ENCODE measurements at places on chromosomes 11 and 22.
A peak's percentile ranks its signal among the peaks of the same experiment; 100 is the strongest.

DNA sequence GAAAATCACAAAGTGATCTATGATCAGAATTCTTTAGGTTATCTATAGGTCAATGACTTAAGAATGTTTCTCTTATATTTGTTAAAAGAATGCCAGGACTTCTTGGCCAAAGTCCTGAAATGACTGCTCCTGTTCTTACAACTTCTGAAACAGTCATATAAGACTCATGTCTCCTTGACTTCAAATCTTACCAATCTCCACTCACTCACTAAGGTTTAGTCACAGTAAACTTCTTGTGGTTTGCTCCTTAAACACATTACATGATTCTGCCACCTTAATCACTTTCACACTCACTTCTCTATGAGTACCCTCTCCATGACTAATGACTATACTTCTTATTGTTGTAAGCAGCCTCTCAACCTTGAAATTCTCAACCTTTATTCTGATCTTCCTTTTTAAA lies 648.7 kb upstream of the CCDC179 start:
- no peak for DNase-seq

GRCh38 chr11:33907421-33907820 lies 15.5 kb upstream of the LMO2 start:
- no peak for DNase-seq

DNA sequence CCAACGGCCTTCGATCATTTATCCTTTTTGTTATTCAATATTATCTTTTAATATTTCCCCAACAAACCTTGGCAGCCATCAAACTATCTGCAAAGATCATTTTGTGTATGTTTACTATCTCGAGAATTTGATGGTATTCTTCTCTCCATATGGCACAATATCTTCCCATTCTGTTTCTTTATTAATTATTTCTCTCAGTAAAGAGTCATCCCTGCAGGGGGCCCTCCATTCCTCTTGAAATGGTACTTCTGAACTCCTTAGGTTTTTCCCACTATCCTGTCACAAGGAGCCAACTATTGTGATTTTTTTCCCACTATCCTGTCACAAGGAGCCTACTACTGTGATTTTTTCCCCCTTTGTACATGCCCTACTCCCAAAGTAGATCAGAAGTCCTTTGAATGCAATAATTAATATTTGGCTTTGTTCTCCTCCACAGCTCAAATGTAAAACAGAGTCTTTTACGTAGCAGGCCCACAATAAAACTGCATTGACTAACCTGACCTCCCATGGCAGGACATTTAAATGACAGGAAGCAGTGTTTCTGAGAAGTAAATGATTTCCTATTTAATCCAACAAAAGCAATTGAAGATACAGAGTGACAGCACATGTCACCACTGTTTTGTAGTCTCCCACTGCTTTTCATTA lies 43.3 kb downstream of the PDGFD start:
- DNase-seq: no peak

- no peak for DNase-seq
These were observed 74.7 kb upstream of the C11orf87 start for GRCh38 chr11:109347304-109347703.

- no peak for DNase-seq
These were observed 83.3 kb downstream of the GGT1 start for GRCh38 chr22:24686280-24686679.

GRCh38 chr11:306645-307371 lies 808 bp upstream of the IFITM2 start:
- no peak for DNase-seq

GRCh38 chr22:28817919-28818859 lies 17.8 kb upstream of the XBP1 start:
- DNase-seq: no peak

- DNase-seq: no peak
These were observed 85.0 kb downstream of the CHST1 start for GRCh38 chr11:45580399-45580798.

- DNase-seq: no peak
These were observed 13.1 kb upstream of the EXPH5 start for GRCh38 chr11:108606495-108607160.

DNA sequence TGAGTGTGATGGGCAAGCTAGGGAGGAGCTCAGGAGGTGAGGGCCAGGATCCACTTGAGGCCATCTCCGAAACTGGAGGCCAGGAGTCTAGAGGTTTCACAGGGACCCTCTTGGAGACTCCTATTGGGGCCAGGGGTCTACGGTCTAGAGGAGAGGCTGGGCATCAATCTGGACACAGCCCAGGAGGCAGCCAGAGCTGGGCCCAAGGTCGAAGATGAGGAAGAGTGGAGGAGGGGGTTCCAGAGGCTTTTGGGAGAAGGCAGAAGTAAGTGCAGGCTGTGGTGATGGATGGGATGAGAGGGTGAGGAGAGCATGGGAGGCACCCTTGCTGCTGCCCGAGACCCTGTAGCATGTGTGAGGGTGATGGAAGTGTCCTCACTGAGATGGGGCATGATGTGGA lies 56.6 kb downstream of the LRRC32 start:
- peak; percentile 13 for DNase-seq

- no peak for DNase-seq
These were observed 31.2 kb upstream of the SNX19 start for GRCh38 chr11:130947481-130947880.

DNA sequence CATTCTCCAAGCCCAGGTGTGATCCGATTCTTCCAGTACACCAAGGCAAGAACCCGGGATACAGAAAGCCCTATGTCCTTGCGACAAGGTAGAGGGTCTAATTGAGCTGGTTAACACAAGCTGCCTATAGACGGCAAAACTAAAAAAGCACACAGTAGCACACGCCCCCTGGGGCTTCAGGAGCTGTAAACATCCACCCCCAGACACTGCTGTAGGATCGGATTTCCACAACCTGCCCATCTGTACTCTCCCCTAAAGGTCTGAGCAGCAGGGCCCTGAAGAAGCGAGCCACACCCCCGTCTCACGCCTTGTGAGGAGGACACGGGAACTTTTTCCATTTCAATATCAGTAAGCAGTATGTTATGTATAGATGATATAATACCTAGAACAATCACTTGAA lies 624.7 kb downstream of the BUD13 start:
- no peak for DNase-seq

- DNase-seq: no peak
These were observed 78.1 kb downstream of the CYB5R2 start for GRCh38 chr11:7595016-7595866.

- DNase-seq: no peak
These were observed 11.9 kb upstream of the ISX start for GRCh38 chr22:35054064-35054463.

DNA sequence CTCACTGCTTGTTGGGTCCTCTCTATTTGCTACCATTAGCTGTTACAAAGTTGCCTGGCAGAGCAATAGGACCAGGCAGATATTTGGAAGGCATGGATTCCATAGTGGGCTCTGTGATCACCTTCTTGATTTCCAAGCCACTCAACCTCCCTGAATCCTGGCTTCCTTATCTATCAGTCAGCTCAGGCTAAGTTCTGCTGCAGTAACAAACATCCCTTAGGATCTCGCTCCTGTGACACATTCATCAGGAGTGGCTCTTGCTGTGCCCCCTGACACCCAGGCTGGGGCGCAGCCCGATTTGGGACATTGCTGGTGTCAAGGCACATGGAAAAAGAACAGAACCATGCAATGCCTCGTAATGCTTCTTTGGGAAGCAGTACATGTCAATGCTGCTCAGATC lies 503.9 kb downstream of the TBC1D22A start:
- DNase-seq: peak; percentile 21

GRCh38 chr22:32281072-32281471 lies 25.9 kb upstream of the SLC5A4 start:
- DNase-seq: no peak

DNA sequence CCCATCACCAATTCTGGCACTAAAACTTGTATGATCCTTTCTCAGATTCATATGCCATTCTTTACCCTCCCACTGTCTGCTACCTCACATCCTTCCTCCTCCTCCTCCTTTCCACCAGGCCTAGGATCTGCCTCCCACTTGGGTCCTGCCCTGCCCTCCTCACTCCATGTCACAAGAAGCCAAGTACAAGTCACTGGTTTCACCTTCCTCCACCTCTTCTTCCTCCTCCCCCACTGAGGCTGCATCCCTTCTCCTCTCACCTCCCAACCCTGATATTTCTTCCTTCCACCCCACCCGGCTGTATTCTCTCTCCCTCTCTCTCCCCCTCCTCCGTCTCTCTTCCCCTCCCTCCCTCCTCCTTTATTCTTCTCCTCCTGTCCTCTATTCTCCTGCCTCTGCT lies 46.6 kb downstream of the LARGE1 start:
- no peak for DNase-seq

GRCh38 chr11:22671751-22672150 lies 5.3 kb downstream of the GAS2 start:
- no peak for DNase-seq

DNA sequence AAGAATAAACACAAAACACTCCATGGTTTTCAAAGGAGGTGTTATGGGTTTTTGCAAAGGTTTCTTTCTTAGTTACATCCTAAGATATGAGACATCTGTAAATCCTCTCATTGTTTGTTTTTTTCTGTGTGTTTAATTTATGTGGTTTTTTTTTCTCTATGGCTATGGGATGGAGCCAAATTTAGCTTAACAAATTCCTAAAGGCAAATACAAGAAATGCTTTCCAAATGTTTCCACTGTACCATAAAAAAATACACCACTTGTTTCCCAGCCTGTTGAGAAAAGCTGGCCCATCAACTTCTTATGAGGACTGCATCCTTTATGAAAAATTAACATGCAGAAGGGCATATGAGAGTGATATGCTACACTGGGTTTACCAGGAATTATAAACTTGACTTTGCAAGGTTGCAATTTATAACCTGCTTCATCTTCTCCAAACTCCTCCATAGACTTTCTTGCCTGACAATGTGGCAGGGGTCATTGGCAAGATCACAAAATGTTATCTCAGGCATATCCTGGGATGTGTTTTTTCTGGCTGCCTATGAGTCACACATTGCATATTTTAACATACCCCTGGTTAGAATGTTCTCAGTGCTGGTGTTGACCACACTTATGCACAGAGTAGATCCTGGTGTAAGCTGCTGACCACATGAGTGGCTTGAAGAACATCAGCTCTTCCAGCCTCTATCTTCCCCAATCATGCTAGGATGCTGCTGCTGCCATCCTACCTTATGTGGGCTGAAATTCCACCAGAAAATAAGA lies 137.6 kb upstream of the TTC12 start:
- DNase-seq: no peak

GRCh38 chr22:26552466-26552865 lies 37.5 kb downstream of the TPST2 start:
- no peak for DNase-seq

- DNase-seq: peak; percentile 85
These were observed at the start of gene B4GAT1 for GRCh38 chr11:66347425-66348276. TSS of gene B4GAT1 (minus strand) at chr11:66347629. CDS start at chr11:66347545, 84 bp downstream.

- DNase-seq: no peak
These were observed 74.6 kb downstream of the CELSR1 start for GRCh38 chr22:46462726-46463371.

DNA sequence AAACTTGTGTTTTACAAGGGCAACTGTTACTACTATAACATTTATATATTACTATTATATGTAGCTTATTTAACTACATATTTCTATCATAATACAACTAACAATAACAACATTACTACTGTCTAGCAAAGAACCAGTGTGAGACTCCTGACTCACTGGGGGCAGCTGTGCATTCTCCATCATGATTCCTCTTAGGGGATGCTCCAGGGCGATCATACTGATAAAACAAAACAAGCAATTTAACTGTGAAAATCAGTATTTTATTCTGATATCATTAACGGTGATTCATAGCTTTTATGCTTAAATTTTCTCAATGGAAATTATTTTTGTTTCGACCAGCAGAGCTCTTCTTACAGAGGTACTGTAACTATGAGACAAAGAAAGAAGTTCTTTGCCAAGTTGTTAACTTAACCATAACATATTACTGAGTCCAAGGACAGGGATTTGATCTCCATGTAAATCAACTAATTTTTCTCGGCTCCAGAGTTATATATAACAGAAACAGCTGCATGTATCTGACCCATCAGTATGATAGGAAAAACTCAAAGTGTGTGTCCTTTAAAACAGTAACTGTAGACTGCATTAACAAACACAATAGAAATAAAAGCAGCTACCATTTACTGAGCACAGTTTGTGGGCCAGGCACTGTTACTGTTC lies 24.8 kb upstream of the FNBP4 start:
- no peak for DNase-seq

DNA sequence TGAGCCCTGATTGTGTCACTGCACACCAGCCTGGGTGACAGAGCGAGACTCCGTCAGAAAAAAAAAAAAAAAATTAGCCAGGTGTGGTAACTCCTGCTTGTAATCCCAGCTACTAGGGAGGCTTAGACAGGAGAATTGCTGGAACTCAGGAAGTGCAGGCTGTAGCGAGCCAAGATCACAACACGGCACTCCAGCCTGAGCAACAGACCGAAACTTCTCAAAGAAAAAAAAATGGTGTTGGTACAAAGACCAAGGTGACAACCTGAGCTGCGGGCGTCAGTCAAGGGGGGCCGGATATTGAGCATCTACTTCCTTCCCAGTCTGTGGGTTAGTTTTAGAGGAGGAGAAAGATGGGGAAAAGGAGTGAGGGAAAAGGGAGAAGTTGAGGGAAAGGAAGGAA lies 48.5 kb upstream of the HSPA8 start:
- DNase-seq: no peak

GRCh38 chr11:102428696-102429095 lies 23.9 kb downstream of the TMEM123 start:
- no peak for DNase-seq

GRCh38 chr11:93791493-93791892 lies 7.4 kb downstream of the MED17 start:
- no peak for DNase-seq

GRCh38 chr11:108871867-108872266 lies 207.0 kb downstream of the DDX10 start:
- DNase-seq: no peak

DNA sequence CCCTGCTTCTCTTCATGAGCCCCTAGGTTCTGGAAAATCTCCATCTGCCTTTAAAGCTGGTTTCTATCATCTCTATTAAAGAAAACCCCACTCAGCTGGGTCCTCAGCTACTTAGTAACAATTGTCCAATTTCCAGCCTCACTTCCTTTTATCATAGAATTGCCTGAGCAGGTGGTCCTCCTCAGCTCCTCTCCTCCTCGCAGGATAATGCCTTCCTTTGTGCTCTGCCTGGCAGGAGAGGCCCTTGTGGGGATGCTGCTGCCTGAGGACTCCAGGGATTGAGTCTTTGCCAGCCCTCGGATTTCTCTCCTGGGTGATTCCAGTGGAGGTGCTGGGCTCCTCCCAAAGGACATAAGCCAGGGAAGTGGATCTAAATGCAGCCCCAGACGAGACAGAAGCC lies 448.3 kb downstream of the INSC start:
- no peak for DNase-seq
